Effector memory CD8-positive, alpha-beta T cell (primary cell): ENCODE measurements at places on chromosomes 6 and 20.

DNA sequence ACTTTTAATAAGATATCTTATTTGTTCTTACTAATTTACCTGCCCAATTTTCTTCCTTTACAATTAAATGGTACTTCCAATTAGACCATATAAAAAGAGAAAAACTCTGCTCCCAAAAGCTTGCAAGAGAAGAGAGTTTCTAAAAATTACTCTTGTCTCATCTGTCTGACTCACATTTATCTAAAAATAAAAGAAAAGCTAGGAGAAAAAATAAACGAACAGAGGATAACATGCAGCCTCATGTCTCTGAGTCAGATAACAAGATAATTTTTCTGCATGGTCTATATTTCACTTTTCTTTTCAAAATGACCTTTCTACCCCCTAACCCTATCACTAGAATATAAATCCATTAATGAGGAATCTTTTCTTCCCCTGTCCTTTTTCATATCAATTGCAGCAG lies 127.2 kb upstream of the TCF21 start:
- H3K4me1 ChIP-seq = no peaks in the 10 kb centered on the region
- H3K36me3 ChIP-seq = no peaks in the 10 kb centered on the region
- no peak overlapping the region for H3K4me3 ChIP-seq
- peaks cover 6% of the 10 kb centered on the region for H3K27me3 ChIP-seq

GRCh38 chr6:170554796-170555137 lies 598 bp downstream of the TBP start:
- H3K4me1 ChIP-seq = peaks cover 26% of the 10 kb centered on the region
- H3K27me3 ChIP-seq = no peaks in the 10 kb centered on the region
- H3K27ac ChIP-seq = no peak overlapping the region
- H3K36me3 ChIP-seq = peaks cover 32% of the 10 kb centered on the region
- H3K4me3 ChIP-seq = no peak overlapping the region
- no peak for DNase-seq

DNA sequence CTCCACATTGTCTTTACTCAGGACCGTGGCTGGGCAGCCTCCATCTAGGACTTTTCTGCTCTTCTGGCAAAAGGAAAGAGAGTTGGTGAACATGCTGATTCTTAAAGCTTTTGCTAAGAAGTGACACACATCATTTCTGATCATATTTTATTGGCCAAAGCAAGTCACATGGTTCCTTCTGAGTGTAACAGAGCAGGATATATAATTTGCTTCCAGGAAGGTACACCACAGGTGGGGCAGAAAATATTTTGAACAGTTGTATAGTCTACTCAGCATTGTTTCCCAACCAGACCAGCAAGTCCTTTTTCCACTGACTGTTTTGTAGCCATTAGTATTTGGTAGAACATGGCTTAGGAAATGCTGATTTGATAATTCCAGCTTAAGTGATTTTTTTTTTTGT lies 73.5 kb downstream of the AKAP7 start:
- H3K27ac ChIP-seq = no peak overlapping the region
- H3K36me3 ChIP-seq = no peaks in the 10 kb centered on the region
- H3K27me3 ChIP-seq = no peaks in the 10 kb centered on the region
- no peak for DNase-seq
- no peak overlapping the region for H3K4me3 ChIP-seq
- peaks cover 41% of the 10 kb centered on the region for H3K4me1 ChIP-seq

- peaks cover 77% of the 10 kb centered on the region for H3K27me3 ChIP-seq
- H3K4me3 ChIP-seq = peak overlapping the region; percentile 33
- DNase-seq = no peak
- no peak overlapping the region for H3K27ac ChIP-seq
- no peaks in the 10 kb centered on the region for H3K36me3 ChIP-seq
These were observed 22.7 kb upstream of the TMEM181 start for GRCh38 chr6:158536891-158537798.

DNA sequence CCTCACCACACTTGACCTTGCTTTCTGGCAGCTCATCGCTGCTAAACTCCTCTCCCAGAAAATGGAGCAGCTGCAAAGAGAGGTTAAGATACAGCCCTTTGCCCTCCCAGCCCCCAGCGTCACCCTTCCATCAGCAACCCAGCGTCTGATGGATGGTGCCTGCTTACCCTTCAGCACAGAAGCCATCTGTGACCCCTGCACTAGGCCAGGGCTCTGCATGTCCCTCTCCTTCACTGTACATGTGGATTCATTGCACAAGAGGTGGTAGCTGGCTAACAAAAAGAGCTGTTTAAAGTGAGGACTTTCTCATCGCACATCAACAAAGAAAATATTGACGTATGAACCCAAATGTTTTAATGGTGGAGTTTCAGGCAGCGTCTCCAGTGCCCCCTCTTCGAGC lies 12.3 kb downstream of the LBP start:
- H3K27ac ChIP-seq = no peak overlapping the region
- no peak overlapping the region for H3K4me3 ChIP-seq
- no peak for DNase-seq
- H3K36me3 ChIP-seq = no peaks in the 10 kb centered on the region
- H3K27me3 ChIP-seq = no peaks in the 10 kb centered on the region
- H3K4me1 ChIP-seq = no peaks in the 10 kb centered on the region
